ENCODE measurements at places on chromosomes 4 and X. TPM values are rescaled to one million over a fixed set of nuclear protein-coding genes. Genes with fewer than 3 reads are reported as not detected.

Gene FAT1
- not detected for total RNA-seq

Gene GPR78
- not detected for total RNA-seq

Gene PAGE2
- not detected for total RNA-seq

DNA sequence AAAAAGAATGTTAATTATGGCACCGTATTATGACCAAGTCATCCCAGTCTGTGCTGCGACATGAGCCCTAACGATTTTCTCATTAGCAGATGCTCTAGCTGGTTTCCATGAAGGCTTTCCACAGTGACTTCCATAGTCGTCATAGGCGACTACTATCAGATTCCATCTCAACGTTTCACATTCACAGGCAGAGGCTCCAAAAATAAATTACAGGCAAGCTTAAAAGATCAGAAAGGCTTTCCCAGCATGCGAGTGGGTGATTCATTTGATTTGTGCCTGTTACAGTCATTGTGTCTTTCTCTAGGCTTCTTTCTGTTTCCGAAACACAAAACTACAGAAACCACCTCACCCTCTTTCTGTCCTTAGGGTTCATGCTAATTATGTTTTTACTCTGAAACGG, 43.2 kb downstream of the PALLD start:
- H3K4me1 ChIP-seq, result peaks cover 2% of the 10 kb centered on the region
- H3K27ac ChIP-seq, result no peak overlapping the region
- H3K4me3 ChIP-seq, result no peak overlapping the region

GRCh38 chr4:93791570-93792195, 36.9 kb upstream of the ATOH1 start:
- no peaks in the 10 kb centered on the region for H3K4me1 ChIP-seq
- no peaks in the 10 kb centered on the region for H3K36me3 ChIP-seq
- peak; percentile 21 for DNase-seq
- no peak overlapping the region for H3K4me3 ChIP-seq
- H3K27me3 ChIP-seq, result no peaks in the 10 kb centered on the region
